ENCODE measurements at places on chromosomes 12 and 14. TPM values are rescaled to one million over a fixed set of nuclear protein-coding genes. Genes with fewer than 3 reads are reported as not detected.
A peak's percentile ranks its signal among the peaks of the same experiment; 100 is the strongest.

DNA sequence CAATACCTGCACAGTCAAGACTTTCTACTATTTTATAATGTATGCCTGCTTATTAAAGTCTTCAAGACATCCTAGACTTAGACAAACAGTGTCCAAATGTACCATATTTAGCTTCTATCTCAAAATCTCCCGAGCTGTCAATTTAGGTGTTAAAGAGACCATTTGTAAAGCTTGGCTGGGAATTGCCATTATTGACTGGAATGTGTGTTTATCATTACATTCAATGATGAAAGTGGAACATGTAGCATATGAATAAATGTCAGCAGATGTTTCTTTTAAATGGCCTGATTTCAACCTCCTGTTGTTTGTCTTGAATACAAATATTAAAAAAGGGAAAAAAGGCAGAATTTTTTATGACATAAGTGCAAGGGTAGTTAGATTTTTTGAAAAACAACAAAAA is 572.3 kb downstream of the PRKD1 start:
- no peak for DNase-seq

- DNase-seq, result no peak
These were observed 10.4 kb upstream of the PLEKHG3 start for GRCh38 chr14:64693810-64694165.

GRCh38 chr14:53670701-53671100 is 285.9 kb downstream of the BMP4 start:
- peak; percentile 51 for DNase-seq

DNA sequence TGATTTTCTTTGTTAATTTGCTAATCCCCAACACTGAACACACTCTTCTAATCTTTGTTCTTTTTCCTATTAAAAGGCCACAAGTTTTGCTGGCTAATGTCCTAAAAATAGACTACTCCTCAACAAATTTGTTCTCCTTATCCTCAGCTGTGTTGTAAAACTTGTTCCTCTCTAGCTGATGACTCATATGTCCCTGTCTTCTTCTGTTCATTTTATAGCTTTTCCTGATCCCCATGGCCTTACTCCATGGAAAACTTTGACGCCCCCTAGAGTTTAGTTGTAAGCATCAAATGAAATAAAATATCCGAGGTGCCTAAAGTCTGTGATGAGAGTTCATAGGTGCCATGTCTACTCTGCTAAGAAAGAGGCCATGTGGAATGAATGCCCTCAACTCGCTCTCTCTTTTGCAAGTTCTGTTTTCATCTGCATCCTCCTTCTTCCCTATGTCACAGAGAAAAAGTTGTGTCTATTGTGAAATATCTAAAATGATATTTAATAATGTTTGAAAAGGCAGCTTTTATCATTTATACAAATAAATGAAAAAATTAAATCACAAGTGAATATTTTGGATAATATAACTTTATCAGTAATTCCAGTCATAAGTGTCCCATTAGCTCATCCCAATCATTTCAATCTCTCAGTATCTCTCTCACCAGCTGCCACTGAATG is 237.9 kb downstream of the IPO8 start:
- DNase-seq, result peak; percentile 61

DNA sequence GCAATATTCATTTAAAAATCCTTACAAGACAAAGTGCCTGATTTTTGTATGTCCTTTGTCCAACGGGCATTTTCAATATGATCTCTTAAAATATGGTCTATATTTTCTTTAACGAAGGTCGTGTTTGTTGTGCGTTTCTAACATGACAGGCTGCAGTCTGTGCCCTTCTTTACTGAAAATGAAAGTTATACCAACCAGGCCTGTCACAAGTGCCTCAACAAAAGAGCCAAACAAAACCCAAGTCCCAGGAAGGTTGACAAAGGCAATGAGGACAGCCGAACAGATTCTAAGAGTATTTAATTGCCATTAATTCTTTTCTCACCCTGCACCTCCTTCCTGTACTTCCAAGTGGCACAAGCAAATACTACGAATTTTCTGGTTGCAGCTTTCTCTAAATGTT is 13.9 kb downstream of the PAX9 start:
- no peak for DNase-seq

DNA sequence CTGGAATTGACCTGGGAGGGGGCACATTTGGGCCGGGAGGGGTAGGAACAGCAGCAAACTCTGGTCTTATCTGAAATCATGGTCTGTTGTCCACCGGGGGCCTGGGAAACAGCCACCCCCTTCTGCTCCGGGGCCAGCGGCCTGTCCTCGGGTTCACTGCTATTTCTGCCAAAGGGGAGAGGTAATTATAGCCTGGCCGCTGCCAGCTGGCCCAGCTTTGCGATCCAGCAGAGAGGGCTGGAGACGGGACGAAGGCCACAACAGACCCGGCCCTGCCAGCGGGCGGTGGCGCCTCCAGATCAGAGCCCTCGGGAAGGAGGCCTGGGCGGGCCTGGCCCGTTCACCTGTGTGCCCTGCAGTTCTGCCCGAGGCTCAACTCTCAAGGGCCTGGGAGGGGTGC is at the start of gene C14orf180:
Gene C14orf180 (plus strand): TSS at position 258 of the 400 bp plus-strand sequence. CDS start 6,667 bp downstream, outside the sequence.
- DNase-seq, result no peak

DNA sequence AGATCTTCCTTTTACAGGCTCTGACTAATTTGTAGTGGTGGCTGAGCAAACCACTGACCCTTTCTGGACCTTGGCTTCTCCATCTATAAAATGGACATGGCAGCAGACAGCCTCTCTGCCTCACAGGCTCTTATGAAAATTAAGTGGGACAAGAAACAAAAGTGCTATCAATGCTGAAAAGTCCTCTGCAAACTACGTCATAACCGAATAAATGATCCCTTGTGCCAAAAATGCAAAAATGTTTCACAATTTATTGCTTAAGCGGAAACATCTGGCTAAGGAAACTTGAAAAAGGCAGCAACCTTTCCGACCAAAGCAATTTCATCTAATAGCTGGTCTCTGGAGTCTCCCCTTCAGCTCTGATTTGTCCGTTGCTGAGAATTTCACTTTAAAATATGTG is 108.5 kb upstream of the PLXNC1 start:
- no peak for DNase-seq

DNA sequence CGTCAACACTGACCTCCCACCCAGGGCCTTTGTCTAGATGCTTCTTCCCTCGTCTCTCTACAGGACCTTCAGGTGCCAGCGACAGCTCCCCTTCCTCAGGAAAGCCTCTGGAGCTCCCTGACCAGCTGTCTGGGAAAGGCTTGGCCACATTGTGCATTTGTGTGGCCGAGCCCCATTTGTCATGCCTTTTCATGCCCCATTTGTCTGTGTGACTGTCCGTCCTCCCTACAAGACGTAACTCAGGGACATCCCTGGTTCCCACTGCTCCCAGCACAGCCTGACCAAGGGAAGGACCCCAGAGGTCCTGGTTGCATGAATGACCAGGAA is 23.8 kb downstream of the ZFYVE21 start:
- DNase-seq, result no peak

DNA sequence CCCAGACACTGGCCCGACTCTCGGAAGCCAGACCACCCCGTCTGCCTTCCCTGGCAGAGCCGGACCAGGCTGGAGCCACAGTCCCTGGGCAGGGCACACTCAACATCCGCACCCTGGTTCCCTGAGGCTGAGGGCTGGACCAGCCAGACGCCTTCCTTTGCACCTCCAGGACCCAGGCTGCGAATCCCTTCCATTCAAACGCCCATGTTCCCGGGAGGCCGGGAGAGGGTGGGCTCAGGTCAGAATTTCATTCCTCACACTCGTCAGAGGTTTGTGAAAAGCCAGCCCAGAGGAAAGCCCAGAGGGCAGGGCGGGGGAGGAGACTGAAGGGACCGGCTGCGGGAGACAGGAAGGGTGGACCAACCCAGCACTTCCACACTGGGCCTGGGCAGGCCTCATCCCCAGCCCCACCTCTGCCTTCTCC is 58.7 kb downstream of the LRRC74A start:
- DNase-seq, result no peak

GRCh38 chr12:11863988-11864387 is 206.8 kb upstream of the BCL2L14 start:
- no peak for DNase-seq

GRCh38 chr14:23141706-23142444 is 22.8 kb upstream of the CEBPE start:
- peak; percentile 84 for DNase-seq

Gene C3AR1
- total RNA-seq, result 1.2 TPM

Gene RTN1
- not detected for total RNA-seq
